ENCODE measurements at places on chromosomes 4 and X.

DNA sequence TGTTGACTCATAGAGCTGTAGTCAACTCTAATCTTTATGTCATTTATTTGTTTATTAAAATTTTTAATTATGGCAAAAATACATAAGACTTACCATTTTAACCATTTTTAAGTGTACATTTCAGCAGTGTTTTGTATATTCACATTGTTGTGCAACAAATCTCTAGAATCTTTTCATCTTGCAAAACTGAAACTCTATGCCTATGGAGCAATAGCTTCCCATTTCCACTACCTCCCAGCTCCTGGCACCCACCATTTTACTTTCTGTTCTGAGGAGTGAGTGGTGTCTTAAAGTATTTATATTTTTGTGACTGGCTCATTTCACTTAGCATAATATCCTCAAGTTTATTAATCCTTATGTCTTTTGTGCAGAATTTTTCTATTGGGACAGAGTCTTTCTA lies 181.0 kb downstream of the GPAT3 start:
- DNase-seq = no peak

DNA sequence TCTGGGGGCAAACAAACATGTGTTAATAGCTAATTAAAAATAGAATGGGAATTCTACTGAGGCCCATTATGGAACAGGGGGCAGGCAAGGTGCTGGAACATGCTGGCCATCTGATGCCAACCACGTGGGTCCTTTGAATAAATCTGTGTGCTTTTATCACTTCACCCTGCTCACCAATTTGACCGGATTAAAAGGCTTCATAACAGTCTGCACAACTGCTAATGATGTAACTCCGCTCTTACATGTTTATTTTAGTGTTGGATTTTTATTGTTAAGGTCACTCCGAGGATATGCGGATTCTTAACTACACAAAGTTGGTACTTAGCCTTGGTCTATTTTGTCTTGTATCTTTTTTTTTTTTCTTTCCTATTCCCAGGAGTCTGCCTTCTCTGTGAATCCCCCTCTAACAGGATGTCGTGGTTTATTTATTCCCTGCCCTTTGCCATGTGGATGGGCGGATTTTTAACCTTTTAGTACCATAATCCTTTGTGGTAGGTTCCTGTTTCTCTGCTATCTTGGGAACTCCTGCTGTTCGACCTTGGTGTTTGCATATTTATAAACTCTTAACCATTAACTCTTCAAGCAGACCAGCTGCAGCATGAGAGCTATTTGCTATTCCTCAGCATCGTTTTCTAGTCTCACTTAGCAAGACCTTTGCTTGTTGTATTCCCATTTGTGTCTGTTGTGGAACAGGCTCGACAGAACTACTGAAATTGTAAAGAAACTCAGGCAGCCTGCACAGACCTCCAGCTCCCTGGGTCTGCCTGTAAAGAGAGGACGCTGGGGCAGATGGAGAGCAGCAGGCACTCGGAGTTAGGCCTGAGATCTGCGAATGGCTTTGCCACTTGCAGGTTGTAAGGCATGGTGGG lies 38.0 kb downstream of the TRIM2 start:
- DNase-seq = no peak

- DNase-seq = peak; percentile 79
Measured at GRCh38 chr4:153791746-153792617, 3.1 kb upstream of the SFRP2 start.

GRCh38 chrX:40866893-40867292 lies 131.6 kb upstream of the MED14 start:
- no peak for DNase-seq

DNA sequence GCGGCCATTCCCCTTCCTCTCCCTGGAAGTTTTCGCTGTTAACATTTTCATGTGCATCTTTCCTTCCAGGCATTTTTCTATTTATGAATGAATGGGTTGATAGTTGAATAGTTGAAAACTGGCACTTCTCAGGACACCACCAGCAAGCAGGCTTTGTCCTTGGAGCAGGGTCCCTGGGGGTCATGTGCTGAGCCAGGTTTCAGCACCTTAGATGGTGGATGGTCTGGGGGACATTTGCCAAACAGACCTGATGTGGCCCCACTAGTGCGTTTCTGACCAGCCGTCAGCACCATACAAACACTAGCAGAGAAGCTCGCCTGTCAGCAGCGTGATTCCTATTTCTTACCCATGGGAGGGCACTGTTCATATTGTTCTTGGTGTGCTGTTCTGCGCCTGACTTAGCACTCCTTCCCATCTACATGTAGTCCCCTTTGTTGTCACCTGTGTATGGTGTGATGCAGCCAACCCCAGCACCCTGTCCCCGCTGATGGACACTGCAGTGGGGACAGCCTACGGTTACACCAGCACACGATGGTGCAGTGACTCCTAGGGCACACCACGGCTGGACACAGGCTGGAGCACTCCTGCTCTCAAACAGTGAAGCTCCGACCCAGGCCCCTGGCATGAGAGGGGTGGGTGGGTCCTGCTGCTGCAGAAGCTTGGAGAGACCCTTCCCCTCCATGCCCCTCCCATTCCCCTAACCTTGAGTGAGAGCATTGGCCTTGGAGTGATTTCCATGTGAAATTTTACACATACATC lies 27.2 kb upstream of the WFS1 start:
- DNase-seq = no peak

- DNase-seq = no peak
Measured at GRCh38 chrX:133544778-133545177, 129.5 kb upstream of the GPC4 start.

GRCh38 chr4:2937986-2938385 lies 25.2 kb downstream of the NOP14 start:
- DNase-seq = no peak

Data from stimulated activated naive CD8-positive, alpha-beta T cell treated with anti-CD3 and anti-CD28 coated beads, Interleukin-15, Interleukin-2, amounts not matched to agents 100 U/mL and 50 U/mL, for 24 hours (primary cell).